T-cell (primary cell): ENCODE measurements at places on chromosomes 1 and 21. TPM values are rescaled to one million over a fixed set of nuclear protein-coding genes. Genes with fewer than 3 reads are reported as not detected.

- no peak for DNase-seq
These were observed 2.8 kb upstream of the ABCG1 start for GRCh38 chr21:42215942-42216725.

GRCh38 chr21:38637161-38637560 lies 138.9 kb upstream of the ERG start:
- no peak for DNase-seq

GRCh38 chr1:201218409-201218808 lies 27.8 kb downstream of the IGFN1 start:
- DNase-seq = no peak

GRCh38 chr1:57133686-57134085 lies 167.9 kb upstream of the C8B start:
- no peak for DNase-seq

GRCh38 chr1:83829106-83829505 lies 169.8 kb downstream of the TTLL7 start:
- no peak for DNase-seq

DNA sequence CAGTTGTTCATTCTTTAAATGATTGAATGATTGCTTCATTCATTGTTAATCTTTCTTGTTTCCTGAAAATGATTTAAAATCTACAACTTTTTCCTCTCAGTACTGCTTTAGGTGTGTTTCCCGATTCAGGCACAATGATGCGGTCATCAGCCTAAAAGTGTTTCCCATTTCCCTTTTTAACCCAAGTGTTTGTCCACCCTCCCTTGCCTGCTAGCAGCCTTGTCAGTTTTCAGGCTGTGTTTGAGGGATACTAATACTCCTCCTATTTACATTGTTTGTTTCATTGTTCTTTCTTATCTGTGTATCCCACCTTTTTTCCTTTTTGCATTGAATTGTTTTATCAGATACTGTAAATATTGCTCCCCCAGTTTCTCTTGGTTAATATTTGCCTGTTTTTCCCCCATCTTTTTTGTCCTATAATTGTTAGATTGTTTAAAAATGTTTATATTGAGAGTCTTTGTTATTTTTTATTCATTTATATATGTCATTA lies 131.1 kb downstream of the KIAA0319L start:
- no peak for DNase-seq

NUP210L gene
- 0.35 TPM for total RNA-seq

PRAMEF13 gene
- total RNA-seq = not detected

DNA sequence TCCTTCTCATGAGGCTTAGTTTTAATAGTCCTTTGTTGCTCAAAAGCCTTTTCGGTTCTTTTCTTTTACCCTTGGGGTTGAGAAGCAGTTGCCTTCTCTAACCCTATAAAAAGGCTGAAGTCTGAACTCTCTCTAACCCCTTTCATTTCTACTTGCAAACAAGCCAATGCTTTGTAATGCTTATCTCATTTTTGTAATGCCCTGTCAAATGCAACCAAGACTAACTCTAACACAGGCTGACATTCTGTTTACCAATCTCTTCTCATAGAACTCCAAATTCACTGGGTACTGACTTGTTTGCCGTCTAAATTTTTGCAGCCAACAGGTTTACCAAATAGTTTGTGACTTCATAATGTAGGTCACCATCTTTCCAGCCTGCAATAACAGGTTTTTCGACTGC lies 233.9 kb upstream of the SNX7 start:
- DNase-seq = no peak

DNA sequence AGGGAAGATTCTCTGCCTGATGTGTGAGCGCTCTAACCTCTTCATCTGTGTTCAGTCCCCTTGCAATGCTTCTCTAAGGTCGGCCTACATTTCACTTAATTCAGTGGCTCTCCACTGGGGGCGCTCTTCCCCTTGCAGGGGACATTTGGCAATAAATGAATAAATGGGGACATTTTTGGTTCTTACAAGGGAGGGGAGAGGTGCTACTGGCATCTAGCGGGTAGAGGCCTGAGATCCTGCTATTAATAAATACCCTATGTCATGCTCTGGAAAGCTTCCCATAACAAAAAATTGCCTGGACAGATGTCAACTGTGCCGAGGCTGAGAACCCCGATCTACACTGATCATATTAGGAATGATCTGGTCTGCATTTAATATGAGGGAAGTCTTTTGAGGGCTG lies 25.9 kb upstream of the DNAJC11 start:
- peak; percentile 36 for DNase-seq

GRCh38 chr1:181863736-181864135 lies 197.8 kb downstream of the ZNF648 start:
- no peak for DNase-seq

- no peak for DNase-seq
These were observed 157.3 kb downstream of the SLC30A10 start for GRCh38 chr1:219771080-219771479.

PSRC1 gene
- total RNA-seq = 1.1 TPM

DNA sequence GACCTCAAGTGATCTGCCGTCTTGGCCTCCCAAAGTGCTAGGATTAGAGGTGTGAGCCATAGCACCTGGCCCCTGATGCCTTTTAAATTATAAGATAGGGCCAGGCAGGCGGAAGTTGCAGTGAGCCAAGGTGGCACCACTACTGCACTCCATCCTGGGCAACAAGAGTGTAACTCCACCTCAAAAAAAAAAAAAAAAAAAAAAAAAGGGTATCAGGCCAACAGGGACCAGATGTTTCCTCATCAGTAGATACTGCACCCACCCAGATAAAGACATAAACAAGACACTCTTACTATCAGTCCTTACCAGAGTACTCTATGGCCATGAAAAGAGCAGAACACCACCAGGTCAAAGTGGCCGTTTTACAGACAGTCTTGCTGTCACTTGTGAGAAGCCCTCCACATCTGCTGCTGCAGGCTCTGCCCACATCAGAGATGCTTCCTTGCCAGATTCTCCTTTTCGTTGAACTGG lies 3.3 kb downstream of the C21orf58 start:
- DNase-seq = no peak

GRCh38 chr1:39677645-39678044 lies 5.7 kb upstream of the NT5C1A start:
- no peak for DNase-seq

PAFAH2 gene
- 30.2 TPM for total RNA-seq

GRCh38 chr1:41742219-41742618 lies 176.5 kb downstream of the HIVEP3 start:
- no peak for DNase-seq

FLG gene
- total RNA-seq = not detected

GRCh38 chr1:97314685-97315084 lies 593.1 kb downstream of the PTBP2 start:
- no peak for DNase-seq

DNA sequence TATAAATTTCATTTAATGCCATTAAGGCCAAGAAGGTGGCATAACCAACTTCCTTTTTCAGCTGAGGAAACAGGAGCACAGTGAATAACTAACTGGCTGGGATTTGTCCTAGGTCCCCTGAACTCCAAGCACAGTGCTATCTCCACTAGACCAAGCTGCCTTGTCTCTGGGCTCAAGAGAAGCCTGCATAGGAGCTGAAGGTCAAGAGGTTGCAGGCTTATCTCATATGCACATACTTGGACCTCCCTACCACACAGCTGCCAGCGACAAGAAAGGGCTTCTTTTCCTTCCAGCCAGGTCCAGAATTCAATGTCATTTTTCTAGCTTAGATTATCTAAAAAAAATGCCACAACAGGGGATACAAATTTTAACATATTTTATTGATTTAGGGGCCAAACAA lies 27.1 kb downstream of the AK2 start:
- DNase-seq = no peak

- DNase-seq = no peak
These were observed 395.1 kb upstream of the VAMP3 start for GRCh38 chr1:7375781-7376660.

TSEN15 gene
- total RNA-seq = 24.6 TPM

TSSK3 gene
- total RNA-seq = 2.4 TPM

DNA sequence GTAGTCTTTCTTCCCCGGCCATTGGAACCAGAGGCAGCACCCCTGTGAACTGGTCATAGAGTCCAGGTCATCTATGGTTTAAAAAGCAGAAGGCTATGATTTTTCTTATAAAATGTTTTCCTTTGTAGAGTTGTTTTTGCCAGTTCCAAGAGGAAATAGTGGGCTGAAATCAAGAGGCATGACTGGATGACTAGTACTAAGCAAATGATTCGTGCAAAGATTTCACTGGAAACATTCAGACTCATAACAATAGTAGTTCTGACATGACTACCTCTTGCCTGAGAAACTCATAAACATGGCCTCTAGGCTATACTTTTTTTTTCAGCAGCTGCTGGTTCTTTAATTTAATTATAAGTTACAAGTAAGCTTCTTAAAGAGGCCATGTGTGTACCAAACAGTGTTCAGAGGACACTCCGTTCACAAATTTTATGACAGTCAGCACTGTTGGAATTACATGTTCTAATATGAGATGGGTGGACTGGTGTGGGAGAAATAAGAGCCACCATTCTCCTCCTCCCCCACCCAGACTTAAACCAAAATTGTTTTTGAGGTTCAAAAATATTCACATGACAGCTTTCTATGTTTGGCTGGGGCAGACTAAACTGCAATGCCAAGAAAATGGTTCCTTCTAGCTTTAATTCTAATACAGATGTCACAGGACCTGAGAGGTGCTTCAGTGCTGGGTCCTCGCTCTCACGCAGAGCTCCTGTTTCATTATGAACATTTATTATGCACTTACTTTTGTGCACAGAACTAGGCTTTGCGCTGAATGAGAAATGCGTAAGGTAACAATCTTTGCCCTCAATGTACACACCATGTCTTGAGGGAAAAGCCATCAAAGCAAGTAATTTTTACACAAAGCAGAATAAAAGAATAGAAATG lies 147.5 kb downstream of the ZC3H11B start:
- no peak for DNase-seq

DNA sequence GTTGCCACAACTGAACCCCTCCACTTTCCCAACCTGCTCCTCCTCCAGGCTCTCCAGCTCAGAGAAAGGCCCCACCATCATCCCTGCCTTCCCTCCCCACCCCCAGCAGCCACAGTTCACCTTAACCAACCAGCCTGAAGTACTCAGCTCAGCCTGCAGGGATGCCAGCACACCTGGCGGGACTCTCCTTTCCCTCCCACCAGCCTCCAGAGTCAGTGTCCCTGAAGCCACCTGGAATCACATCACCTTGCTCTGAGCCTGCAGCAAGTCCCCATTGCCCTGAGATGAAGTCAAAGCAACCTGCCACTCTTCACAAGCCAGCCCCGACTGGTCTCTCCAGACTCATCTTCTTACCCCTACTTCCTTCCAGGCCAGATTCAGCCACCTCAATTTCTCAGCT lies 26.2 kb upstream of the ZC3H12A start:
- DNase-seq = no peak

- DNase-seq = no peak
These were observed 135.1 kb downstream of the ACTL8 start for GRCh38 chr1:17890056-17890814.

FCRL5 gene
- 1.6 TPM for total RNA-seq

DNA sequence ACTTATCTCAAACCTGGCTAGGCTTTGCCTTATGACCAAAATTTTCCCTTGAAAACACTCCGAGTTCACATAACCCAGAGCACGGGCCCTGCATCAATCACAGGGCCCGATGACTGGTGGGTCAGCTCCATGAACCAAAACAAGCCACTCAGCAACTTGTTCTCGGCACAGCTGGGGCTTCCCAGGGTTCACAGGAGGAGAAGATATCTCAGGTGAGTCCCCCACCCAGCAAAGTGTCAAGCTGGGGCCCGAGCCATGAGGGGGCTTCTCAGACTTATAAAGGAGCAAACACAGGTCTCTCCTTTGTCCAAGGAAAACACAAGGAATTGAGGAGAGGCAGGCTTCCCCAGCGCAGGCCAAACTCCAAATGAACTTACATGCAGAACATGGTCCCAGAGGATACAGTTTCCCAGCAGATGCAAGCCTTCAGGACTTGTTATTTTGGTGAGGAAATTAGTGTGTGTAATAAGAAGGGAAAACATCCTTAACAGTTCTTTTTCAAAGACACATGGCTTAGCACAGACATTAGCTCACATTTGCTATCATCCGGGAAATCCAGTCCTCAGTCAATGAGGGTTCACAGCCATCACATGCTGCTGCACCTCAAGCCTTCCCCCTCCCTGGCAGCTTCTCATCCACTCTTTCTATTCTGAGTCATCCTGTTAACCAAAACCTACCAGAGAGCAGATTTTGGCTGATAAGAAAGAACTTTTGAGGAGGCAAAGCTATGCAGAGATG lies 98.1 kb upstream of the NFIA start:
- DNase-seq = no peak

GRCh38 chr1:227998374-227999055 lies 8.3 kb upstream of the WNT3A start:
- DNase-seq = no peak

LCE2A gene
- not detected for total RNA-seq

DNA sequence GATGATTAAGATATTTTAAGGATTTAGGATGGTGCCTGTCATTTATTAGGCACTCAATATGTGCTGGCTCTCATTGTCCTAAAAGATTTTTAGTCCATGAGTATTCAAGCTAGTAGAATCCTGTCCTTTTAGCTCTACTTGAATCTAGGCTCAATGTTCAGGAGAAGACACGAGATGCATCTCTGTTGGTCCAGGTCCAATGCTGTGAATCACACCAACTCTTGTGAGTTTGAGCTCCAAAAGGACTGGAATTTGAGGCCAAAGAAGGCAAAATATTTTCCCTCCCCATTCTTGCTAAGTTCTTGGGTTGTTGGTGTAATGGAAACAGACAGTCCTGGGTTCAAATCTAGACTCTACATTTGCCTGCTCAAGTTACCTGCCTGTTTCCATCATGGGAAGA lies 1.4 kb upstream of the PODN start:
- no peak for DNase-seq

- no peak for DNase-seq
These were observed 421.3 kb downstream of the NPHP4 start for GRCh38 chr1:5570931-5571330.

GRCh38 chr21:42523941-42524340 lies 10.3 kb downstream of the SLC37A1 start:
- no peak for DNase-seq

- DNase-seq = no peak
These were observed 427.2 kb downstream of the KIF26B start for GRCh38 chr1:245582026-245582425.

ADORA3 gene
- 0.30 TPM for total RNA-seq

DNA sequence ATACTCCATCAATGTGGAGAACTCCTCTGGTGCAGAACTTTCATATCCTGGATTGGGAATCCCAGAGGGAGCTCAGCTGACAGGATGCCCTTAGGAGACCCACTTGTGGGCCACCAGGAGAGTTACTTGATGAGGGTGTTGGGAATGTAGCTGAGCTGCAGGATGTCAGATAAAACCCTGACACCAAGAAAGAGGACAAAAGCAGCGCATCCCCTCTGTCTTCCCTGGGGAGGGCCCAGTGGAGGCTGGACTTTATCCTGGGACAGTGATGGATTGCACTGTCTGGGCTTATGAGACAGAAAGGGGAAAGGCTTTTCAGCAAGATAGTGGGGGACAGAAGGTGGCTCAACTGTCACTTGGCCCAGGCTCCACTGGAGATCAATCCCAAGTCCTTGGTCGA lies 88.1 kb upstream of the BCAR3 start:
- no peak for DNase-seq
